GM19239 (cell line): ENCODE measurements at places on chromosomes 3 and 15.

DNA sequence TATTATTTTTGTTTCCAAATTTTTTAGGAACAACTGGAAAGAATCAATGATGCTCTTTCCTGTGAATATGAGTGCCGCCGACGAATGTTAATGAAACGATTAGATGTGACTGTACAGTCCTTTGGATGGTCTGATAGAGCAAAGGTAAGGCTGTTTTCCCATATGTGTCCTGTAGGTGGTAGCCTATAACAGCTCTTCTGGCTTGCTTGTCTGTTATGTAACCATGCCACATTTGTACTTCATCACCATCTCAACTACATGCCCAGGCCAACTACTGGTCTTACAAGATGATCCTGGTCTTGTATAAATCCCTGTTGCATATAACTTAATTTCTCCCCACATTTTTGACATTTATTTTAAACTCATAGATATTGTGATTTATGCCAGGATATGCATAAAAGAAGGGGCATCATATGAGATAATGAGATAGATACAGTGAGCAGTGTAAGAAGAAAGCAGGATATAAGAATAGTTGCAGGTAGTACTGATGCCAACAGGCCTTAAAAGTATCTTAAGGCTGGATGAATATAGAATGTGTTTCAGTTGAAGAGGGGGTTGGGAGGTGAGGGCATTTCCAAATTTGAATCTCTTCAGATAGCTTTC is 20.3 kb downstream of the FAM98B start:
- DNase-seq = peak; percentile 9

GRCh38 chr15:61003437-61004218 is 225.5 kb downstream of the RORA start:
- DNase-seq = no peak

- no peak for DNase-seq
These were observed 68.5 kb downstream of the MYO1E start for GRCh38 chr15:59304034-59304795.

DNA sequence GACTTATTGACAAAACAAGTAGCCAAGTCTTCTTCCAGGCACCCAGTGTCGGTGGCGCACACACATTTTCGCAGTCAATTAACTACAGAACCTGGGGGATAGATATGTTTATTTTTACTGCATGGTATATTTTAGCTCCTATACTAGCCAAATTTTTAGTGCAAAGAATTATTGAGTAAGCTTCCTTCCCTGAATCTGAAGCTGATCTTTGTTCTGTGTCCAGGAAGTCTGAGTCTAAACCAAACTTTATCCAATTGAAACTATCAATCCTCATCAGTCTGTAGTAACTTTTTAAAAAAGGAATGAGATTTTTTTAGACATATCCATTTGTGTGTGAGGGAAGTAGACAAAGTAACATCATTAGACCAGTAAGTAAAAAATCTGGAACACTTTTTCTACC is 133.1 kb downstream of the GADL1 start:
- DNase-seq = no peak

- no peak for DNase-seq
These were observed 335.9 kb downstream of the THSD4 start for GRCh38 chr15:71451130-71451529.

GRCh38 chr3:131596884-131597283 is 94.1 kb upstream of the MRPL3 start:
- no peak for DNase-seq

DNA sequence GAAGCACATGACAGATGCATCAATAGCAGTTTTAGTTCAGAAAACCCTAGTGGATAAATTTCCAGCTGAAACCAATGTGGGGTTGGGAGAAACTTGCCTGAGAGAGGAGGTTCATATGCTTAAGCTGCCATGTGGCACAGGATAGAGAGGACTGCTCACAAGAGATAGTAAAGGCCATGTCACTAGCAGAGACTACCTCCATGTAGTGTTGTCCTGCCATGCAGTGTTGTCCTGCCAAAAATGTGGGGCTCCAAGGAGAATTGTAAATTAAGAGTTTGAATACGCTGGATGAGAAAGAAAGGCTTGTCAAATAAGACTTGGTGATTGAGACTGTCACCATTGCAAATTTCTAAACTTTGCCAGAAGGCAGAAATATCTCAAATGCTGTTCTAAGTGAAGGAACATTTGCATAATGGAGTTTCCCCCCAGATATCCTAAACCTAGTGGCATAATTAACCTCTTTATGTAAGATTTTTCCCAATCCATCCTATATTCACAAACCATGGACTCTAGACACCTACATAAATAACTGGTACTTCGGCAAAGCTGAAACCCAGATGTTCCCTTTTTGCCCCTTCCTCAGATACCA is 938.3 kb upstream of the ALCAM start:
- DNase-seq = no peak

DNA sequence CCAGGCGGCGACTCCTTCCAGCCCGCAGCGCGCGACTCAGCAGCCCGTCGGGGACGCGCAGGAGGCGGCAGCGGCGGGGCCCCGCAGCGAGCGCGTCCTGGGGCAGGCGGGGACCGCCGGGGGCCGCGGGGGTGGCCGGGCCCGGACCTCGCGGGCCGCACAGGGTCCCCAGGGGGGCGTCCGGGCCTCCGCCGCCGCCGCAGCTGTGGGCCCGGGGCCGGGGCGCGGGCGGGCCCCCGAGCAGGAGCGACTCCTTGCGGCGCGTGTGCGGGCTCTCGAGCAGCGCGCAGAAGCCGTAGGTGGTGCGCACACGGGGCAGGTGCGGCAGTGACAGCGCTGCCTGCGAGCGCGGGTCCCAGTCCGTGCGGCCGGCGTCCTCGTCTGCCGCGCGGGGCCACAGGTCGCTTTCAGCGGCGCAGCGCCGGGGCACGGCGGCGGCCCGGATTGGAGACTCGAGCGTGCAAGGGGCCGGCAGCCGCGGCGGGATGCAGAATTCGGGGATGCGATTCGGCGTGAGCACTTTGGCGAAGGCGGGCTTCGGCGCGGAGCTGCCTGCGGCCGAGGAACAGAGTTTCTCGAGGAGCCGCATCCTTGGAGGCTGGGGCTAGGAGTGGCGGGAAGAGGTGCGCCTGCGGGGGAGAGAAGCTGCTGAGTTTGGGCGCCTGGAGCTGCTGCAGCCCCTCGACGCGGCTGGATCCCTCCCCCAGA is 535 bp downstream of the C2CD4B start:
- no peak for DNase-seq

- DNase-seq = no peak
These were observed 45.3 kb downstream of the ATP13A5 start for GRCh38 chr3:193333229-193333628.

DNA sequence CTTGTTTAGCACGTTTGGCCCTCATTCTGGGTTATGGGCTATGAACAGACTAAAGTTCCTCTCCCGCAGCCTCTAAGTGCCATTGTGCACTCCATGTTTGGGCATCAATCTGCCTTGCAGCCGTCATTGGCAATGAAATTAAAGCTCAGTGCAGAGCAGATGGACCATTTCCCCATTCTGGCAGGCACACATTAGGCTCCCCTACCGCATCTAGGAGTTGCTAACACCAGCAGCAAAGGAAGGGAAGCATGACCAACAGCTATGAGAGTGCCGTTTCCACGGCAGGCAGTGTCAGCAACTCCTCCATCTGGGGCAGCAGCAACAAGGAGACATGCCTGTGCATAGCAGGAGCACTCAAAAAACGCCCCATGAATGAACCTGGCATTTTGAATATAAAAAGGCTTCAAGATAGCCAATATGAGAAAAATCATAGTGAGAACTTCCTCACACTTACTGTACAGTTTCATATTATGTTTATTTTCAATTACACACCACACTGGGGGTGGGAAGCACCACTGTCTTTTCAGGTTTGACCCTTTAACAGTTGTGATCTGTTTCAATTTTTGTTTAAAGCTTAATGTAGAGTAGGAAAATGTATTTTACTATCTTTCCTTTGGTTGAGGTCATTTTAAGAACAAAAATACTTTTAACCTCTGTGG is 218.7 kb downstream of the KCNMB2 start:
- DNase-seq = no peak

- no peak for DNase-seq
These were observed 32.2 kb upstream of the MUC13 start for GRCh38 chr3:124966521-124967445.

GRCh38 chr3:30775040-30775439 is 119.4 kb downstream of the GADL1 start:
- DNase-seq = no peak

DNA sequence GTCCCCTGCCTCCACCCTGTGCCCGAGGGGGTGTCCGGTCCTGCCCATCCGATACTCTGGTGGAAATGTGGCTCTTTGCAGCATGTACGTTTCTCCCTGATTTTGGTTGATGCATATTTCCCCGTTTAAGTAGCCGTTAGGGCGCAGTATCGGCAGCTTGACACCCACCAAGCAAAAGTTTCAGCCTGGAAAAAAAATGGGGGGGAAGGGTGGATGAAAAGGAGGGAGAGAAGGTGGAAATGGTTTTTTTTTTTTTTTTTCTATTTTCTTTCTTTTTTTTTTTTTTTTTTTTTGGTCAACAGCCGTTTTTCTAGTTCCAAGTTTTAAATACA is 1.3 kb downstream of the RAP2B start:
- DNase-seq = no peak

DNA sequence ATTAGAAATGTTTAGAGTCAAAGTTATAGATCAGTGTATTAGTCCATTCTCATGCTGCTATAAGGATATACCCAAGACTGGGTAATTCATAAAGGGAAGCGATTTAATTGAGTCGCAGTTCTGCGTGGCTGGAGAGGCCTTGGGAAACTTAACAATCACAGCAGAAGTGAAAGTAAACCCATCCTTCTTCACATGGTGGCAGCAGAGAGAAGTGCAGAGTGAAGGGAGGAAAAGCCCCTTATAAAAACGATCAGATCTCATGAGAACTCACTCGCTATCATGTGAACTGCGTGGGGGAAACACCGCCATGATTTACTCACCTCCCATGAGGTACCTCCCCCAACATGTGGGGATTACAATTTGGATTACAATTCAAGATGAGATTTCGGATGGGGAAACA is 871.5 kb downstream of the DIPK2A start:
- no peak for DNase-seq

- DNase-seq = peak; percentile 41
These were observed 31.6 kb upstream of the SLC35G2 start for GRCh38 chr3:136787349-136787748.

DNA sequence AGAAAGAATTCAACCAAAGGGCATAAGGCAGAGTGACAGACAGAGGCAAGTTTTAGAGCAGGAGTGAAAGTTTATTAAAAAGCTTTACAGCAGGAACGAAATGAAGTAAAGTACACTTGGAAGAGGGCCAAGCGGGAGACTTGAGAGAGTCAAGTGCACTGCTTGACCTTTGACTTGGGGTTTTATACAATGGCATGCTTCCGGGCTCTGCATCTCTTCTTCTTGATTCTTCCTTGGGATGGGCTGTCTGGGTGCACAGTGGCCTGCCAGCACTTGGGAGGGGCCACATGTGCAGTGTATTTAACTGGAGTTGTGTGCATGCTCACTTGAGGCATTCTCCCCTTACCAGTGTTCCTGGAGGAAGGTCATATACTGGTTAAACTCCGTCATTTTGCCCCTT is 30.4 kb upstream of the KLHL25 start:
- DNase-seq = no peak

DNA sequence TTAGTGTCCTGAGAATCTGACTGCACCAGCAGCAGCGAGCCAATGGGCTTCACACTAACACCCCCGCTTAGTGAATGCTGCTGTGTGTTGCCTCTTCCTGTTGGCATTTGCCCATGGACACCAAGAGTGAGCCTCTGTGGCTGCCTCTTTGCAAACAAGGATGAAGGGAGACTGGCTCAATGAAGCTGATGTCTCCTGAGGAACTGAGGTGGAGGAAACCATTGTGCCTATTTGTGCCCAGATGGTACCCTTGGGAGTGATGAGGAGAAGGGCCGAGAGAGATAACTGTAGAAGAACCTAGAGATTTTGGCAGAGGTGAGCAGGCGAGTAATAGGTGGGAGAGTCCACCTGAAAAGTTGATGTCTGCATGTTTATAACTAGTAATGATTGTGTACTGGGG is 51.2 kb downstream of the IL20RB start:
- DNase-seq = no peak

DNA sequence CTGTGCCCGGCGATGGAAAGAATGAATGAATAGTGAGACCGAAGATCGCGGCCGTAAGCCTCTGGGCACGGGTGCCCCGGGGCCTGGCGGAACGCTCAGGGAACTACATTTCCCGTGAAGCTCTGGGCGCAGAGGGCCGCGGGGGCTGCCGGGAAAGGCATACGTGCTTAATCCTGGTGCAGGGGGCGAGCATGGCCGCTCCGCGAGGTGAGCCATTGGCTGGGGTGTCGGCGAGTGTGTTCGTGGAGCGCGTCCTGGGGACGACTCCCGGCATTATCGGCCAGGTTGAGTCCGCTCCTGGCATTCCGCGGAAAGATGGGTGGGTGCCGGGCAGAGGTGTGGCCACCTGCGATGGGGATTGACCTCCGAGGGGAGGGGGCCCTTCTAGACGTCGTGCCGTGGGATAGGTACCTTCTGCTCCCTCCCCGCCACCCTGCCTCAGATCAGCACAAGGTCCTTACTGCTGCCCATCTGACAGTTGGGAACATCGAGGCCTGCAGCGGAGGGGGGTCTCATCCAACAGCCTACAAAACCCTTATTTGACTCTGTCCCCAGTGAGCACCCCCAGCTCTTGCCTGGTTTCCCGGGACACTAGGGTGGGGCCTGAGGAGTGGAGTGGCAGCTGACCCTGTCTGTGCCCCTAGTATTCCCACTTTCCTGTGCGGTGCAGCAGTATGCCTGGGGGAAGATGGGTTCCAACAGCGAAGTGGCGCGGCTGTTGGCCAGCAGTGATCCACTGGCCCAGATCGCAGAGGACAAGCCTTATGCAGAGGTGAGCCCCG is at the start of gene MPI:
TSS of gene MPI (plus strand) at position 160 of the 782 bp plus-strand sequence. CDS start at position 192, 32 bp downstream.
- peak; percentile 97 for DNase-seq

- no peak for DNase-seq
These were observed 169.8 kb downstream of the POTEB3 start for GRCh38 chr15:21270474-21270873.

DNA sequence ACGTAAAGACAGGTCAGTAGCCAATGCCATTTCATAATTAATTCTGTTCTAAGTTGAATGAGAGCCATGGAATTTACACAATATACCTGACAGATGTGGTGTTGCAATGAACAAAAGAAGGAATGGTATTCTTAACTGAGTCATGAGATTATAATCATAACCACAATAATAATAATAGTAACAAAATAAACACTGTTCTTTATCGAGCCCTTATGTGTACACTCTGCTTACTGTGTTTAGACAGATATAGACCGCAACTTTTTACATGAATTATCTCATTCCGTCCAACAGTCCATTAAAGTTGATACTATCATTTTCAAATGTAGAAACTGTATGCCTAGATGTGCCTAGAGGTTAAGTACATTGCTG is 28.2 kb upstream of the SCAANT1 start:
- DNase-seq = no peak

- DNase-seq = no peak
These were observed 18.8 kb upstream of the MFSD1 start for GRCh38 chr3:158783051-158783450.

DNA sequence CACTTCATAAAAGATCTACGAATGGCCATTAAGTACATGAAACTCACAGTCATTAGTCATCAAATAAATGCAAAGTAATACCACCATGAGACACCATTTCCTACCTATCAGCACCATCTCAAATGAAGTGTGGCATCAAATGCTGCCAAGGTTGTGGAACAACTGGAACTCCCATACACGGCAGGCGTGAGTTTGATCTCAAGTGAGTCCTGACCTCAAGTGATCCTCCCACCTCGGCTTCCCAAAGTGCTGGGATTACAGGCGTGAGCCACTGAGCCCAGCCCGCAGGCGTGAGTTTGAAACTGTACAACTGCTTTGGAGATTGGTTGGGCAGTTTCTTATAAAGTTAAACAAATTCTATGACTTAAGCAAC is 28.8 kb upstream of the HDAC11 start:
- DNase-seq = no peak
